ENCODE measurements at places on chromosomes 7 and 10.

DNA sequence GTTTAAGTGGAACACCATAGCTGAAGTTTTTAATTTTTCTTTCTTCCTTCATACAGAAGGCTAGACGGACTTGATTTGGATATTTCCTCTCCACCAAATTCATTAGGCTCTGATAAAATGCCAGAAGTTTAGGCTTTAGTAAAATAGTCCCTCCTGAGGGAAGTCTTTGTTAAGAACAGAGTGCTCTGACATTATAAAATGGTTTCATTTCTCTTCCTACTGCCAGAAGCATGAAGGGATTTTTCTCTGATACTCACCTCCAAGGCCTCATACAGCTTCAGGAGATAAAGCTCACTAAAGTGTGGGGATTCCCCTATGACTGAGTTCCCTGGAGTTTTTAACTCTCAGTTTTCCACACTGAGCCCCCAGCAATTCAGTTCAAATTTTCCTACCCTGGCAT, 1489.6 kb downstream of the REEP3 start:
- DNase-seq, result no peak

GRCh38 chr7:99372275-99373090, 2.0 kb upstream of the ARPC1B start:
- DNase-seq, result no peak

- DNase-seq, result no peak
These were observed 235.9 kb downstream of the REEP3 start for GRCh38 chr10:63757067-63757466.

DNA sequence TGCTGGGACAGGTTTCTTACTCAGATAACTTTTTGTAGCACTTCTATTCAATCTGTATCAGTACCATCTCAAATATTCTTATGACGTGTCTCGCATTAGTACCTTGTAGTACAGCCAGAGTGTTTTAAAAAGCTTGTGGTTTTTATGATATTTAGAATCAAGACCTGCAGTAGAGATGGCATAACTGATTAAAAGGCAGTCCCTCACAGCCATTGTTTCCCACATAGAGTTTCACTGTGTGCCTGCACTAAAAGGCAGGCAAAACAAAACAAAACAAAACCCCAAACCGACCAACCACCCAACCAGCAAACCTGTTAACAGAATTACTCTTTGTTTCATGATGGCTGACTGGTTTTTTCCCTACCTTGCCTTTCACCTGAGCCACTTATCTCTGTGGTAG, 221.3 kb upstream of the DGKB start:
- DNase-seq, result no peak

- DNase-seq, result no peak
These were observed 44.8 kb downstream of the PRPF18 start for GRCh38 chr10:13631594-13631993.

DNA sequence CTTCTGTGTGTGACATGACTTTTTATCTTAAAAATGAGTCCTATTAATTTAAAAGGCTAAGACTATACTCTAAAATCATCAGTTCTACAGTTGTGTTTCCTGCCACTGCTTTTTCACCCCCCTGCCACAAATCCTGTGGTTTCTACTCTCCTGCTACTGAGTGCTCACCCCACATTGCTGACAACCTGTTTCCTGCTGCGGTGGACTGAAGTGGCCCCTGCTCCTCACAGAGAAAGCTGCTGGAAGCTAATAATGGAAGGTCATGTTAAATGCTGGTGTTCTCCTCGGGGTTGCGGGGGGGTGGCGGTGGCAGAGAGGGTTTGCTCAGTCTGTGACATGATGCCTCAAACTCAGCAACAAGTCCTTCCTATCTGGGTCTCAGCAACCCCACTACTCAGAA, 113.2 kb upstream of the INHBA start:
- DNase-seq, result no peak

DNA sequence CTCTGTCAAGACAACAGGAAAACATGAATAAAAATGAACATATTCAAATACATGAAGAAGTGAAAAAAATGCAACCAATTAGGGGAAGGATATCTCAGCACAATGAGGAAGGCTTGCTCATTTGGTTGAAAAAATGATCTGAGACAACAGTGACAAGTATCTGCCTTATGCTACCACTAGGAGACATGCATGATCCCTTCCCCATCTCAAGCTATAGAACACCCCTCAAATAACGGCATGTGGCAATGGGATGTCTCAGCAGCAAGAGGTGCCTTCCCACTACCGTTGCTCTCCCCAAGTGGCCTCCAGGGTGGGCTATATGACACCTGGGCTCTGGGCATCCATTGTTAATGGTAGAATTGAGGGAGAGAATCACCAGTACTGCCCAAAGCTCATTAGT, 98.1 kb upstream of the RSU1 start:
- DNase-seq, result no peak

DNA sequence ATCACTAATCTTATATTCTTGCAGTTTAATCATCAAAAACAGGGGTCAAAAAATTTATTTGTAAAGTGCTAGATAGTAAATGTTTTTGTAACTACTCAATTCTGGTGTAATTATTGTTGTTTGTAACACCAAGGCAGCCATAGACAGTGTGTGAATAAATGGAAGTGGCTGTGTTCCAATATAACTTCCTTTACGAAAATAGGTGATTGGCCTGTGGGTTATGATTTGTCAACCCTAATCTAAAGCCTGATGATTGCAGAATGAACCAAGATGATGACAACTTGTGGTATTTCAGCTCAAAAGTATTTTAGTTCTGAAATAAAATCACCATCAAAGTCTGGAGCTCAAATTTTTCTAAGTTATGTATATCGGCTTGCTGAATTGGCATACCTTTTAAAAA, 34.4 kb upstream of the ETV1 start:
- no peak for DNase-seq

DNA sequence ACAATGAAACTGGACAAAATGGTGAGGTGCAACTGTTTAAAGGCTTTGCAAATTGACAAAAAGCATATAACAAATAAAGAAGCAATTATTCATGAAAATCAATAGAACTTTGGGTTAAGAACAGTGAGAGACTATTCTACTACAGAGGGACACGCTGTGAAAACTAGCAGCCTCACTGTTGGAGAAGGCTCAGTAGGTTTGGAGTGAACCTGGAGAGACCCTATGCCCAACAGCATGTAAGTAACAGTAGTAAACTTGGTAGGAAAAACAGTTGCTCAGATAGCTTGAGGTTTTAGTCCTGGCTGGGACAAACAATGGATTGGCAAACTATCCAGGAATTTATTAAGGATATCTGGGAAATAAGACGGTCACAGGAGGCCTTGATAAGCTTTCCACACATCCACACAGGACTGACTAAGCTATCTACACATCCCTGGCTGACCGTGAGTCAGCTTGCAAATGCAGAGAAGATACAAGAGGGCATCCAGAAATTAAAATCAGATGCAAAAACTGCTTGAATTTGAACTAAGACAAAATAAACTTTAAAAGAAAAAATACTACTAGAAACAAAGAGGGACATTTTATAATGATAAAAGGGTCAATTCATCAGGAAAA, 15.9 kb downstream of the FAM149B1 start:
- DNase-seq, result no peak

- no peak for DNase-seq
These were observed 116.5 kb upstream of the LRRN3 start for GRCh38 chr7:110974441-110974840.

DNA sequence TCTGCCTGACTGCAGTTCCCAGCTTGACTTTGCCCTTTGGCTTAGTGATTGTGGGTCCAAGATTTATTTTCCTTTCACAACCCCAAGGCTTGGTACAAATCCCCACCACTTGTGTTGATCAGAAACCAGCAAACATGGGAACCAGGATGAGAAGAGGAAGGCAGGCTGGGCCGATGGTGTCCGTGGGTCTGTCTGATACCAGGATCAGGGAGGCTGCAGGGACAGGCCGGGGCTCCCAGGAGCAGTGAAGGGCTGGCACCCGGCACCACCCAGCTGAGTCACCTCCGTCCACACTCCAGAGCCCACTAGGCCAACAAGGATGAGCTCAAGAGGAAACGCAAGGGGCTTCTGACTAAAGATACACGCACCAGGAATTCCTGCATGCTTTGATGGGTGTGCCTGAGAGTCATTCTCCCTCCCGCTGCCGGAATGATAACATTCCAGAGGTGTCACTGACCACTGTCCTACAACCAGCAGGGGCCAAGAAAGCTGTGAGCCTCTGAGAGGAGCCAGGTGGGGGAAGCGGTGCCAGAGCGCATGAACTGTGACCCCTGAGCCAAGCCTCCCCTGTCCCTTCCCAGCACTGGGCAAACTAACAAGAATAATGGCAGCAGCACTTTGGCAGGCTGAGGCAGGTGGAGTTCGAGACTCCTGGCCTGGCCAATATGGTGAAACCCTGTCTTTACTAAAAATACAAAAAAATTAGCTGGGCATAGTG, 29.2 kb upstream of the PROSER2 start:
- no peak for DNase-seq

DNA sequence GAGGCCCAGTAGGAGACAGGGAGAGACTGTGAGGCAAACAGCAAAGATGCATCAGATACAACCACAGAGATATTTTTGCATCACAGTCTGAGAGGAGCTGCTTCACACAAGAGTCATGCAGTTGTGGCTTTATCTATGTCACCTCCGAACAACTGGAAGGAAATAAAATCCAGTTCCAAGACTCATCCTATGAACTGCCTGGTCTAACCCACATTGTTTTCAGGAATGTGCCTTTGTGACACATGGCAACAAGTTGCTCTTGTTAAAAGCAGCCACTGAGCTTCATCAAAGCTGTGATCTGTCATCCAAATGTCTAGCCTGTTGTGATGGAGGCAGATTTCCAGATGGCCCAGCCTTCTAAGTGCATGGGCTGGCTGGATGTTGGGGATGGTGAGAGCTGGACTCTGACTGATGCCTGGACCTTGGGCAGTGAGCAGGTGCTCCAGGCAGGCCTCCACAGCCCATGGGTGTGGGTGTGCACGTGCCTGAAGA, 255.0 kb downstream of the BMPER start:
- no peak for DNase-seq

- DNase-seq, result no peak
These were observed 77.9 kb downstream of the GRB10 start for GRCh38 chr7:50704844-50705243.

- no peak for DNase-seq
These were observed 103.4 kb upstream of the ELMO1 start for GRCh38 chr7:37552030-37552429.

DNA sequence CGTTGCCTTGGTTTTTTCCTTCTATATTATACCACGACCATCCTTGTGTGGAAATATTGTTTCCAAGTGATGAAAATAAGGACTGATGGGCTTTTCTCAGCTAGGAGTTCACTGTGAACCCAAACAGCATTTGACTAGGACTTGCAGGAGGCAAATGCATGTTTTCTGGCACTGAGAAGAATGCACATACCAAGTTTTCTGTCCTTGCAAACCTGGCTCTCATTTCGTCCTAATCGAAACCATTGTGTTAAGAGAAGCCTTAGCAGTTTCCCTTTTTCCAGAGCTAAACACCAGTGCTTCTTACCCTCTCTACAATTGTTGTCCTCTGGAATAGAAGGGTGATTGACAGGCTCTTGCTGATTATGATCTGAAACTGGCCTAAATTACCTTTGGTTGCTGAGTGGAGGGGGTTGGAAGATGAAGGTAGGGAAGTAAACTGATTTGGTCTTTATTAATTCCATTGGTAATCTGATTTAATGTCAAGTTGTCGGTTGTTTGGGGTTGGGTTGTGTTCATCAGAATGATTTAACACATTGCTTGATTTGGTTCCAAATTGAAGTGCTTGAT, 33.1 kb upstream of the ELMO1 start:
- DNase-seq, result no peak

DNA sequence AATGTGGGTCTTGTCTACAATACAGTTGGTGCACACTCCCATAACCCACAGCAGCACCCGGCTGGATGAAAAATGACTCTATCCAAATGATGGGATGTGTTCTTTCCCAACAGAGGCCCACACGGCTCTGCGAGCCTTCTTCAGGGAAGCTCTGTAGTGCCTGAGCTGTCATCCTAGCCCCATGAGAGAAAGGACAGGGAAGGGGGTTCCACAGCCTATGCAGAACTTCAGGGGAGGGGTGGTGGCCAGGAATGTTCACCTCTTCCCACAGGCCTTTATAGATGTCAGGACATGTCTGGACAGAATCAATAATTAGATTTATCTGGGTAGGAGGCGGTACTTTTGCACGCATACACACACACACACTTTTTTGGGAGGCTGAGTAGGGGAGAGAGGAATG, 109.0 kb downstream of the JCAD start:
- no peak for DNase-seq

GRCh38 chr7:122225874-122226273, 78.7 kb downstream of the FEZF1 start:
- DNase-seq, result no peak

Measured in activated CD4-positive, alpha-beta T cell treated with anti-CD3 and anti-CD28 coated beads, Interleukin-2, amount 50 U/mL, for 1 hour (primary cell).